ENCODE measurements at places on chromosomes 4 and X.

- DNase-seq, result no peak
These were observed 6.6 kb downstream of the CCDC110 start for GRCh38 chr4:185464887-185465286.

DNA sequence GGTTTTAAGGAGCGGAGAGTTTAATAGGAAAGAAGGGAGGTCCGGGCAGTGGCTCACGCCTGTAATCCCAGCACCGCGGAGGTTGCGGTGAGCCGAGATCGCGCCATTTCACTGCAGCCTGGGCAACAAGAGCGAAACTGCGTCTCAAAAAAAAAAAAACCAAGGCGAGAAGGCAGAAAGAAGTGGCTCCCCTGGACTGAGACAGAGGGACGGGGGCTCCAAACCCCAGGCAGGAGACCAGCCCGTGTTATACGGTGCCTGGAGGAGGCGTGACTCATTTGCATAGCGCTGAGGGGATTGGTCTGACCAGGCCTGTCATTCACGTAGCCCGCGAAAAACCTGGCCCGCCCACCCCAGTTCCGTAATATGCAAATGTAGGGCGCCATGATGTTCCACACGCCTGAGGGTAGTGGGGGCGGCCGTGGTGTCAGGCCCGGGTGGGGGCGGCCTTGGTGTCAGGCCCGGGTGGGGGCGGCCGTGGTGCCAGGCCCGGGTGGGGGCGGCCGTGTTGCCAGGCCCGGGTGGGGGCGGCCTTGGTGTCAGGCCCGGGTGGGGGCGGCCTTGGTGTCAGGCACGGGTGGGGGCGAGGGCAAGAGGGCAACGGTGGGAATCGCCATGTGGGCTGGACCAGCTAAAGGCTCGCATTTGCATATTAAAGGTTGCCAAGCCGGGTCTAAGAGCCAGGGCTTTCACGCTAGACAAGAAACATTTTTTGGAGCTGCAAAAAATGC lies 2.1 kb downstream of the PLCXD1 start:
- DNase-seq, result peak; percentile 99

- DNase-seq, result no peak
These were observed 1601.9 kb upstream of the ADGRL3 start for GRCh38 chr4:59598330-59598618.

DNA sequence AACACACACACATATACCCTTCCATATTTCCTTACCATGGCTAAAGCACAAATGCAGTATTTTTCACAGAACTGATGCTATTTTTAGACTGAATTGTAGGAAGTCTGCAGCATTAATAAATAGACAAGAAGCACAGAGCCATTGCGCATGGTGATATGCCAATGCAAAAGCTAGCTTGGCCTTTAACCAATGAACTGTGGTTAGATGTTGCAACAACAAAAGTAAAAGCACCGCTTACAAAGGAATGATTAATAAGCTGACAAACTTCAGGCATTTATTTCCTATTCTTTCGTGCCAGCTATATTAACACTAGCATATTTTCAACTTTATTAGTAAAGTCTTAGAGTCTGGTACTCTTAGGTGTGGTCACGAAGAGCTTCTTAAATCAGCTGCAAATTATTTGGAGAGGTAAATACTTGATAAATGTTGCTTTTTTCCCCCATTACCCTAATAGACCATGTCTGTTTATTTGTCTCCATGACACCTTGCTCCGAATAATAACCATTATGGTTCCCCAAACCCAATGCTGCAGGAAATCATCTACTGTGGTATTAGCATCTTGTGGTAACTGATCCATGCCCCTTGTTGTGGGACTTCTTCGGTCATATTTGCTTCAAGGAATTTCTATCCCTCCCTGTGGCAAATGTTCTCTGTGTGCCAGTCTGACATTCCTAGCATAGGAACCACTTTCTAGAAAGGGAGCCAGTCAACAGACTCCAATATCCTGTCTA lies 306.1 kb upstream of the TAPT1 start:
- DNase-seq, result peak; percentile 58

- peak; percentile 71 for DNase-seq
These were observed 527.4 kb downstream of the C4orf33 start for GRCh38 chr4:129623233-129623875.

- DNase-seq, result no peak
These were observed 877.0 kb upstream of the GRID2 start for GRCh38 chr4:91426725-91427124.

DNA sequence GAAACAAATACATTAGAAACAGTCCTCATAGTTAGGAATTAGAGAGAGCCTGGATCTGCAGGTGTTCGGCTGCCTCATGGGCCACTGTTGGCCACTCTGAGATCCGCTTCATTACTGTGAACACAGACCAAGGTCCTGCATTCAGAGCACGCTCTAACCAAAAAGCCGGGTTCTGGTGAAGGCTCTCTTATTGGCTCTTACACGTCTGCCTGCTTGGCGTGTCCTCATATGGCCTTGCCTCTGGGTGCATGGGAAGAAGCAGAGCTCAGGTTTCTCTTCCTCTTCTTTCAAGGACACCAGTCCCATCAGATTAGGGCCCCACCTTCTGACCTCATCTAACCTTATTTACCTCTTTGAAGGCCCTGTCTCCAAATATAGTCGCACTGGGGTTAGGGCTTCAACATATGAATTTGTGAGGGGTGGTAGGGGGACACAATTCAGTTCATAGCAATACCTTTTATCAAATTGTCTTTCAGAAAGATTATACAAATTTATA lies 37.1 kb upstream of the ELF2 start:
- DNase-seq, result peak; percentile 26

- DNase-seq, result no peak
These were observed 43.1 kb upstream of the KLHL2 start for GRCh38 chr4:165164257-165164656.

DNA sequence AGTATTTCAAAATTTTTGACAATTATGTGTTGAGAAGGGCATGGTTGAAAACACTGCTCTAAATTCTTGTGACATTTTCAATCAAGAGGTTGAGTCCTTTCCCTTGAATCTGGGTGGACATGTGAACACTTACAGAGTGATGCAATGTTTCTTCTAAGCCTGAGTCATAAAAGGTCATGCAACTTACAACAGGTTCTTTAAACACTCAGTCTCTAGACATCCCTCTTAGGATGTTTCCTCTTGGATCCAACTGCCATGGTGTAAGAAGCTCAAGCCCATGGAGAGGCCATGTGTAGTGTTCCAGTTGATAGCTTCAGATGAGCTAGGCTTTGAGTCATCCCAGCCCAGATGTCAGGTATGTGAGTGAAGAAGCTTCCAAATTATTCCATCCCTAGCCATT lies 232.2 kb upstream of the MAOA start:
- DNase-seq, result no peak

GRCh38 chr4:13207226-13207625 lies 276.9 kb downstream of the RAB28 start:
- no peak for DNase-seq

DNA sequence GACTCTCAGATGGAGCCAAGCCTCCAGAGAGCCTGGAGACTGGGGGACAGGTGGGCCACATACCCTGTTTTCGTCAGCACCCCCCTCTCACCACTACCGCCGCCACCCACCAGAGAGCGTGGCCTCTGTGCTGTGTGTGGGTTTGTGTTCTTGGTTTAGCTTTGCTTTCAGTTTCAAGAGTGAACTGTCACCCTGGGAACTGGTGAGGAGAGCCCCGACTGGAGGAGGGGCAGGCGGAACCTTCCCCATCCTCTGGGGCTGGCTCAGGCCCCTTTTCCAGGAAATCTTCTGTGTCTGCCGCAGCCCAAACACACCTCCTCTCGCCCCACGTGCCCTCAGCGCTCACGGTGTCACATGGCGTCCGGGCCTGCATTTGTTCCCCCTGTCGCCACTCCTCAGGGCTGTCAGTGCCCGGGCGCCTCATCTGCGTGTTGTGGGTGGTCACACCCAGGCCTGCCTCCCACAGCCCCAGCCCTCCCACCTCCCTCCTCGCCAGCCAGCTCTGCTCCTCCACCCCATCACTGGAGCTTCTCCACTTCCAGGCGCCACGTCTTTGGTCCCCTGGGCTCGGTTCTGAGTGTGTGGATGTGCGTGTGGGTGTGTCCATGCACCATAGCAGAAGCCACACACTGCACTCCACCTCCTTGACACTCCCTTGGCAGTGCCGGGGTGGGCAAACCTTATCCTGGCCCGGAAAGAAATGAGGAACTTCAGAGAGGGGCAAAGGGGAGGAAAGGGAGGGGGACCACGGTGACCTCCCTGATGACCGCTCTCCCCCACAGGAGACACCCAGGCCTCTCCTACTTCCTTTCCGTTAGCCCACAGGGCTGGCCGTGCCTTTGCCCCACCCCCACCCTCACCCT lies 27.8 kb downstream of the ELF4 start:
- peak; percentile 80 for DNase-seq

DNA sequence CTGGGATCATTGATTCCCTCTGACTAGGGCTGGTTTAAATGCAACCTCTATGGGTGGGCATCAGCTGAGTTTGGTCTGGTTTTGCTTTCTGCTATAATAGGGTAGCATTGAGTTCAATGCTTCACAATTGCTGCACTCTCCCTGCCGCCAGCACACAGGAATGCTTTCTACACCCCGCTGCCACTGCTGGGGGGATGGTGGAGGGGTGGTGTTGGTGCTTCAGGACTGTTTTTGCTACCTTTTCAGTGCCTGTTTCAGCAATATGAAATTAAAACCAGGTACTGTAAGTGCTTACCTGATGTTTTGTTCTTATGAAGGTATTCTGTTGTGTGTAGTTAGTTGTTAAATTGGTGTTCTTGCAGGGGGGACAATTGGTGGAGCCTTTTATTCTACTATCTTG lies 67.7 kb downstream of the GNL3L start:
- no peak for DNase-seq

- peak; percentile 67 for DNase-seq
These were observed 4.7 kb downstream of the THAP9 start for GRCh38 chr4:82905205-82905604.

DNA sequence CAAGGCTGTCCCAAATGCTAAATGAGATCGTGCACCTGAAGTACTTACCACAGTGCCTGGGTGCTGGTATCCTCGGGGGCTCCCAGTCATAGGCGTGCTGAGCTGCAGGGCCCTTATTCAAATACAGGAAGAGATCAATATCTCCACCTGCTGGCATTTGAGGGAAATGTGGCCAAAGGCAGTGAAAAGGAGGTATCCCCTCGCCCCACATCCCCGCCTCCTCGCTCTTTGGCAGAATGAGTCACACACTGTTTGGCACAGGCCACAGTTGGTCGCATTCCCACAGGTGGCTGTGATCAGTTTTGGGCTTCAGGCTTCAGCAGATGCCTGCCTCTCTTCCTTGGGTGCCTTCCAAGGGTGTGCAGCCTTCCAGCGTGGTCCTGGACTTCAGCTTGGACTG lies 28.4 kb downstream of the ZNF185 start:
- DNase-seq, result peak; percentile 73

GRCh38 chr4:78058591-78059523 lies 1.7 kb downstream of the FRAS1 start:
- DNase-seq, result peak; percentile 11

DNA sequence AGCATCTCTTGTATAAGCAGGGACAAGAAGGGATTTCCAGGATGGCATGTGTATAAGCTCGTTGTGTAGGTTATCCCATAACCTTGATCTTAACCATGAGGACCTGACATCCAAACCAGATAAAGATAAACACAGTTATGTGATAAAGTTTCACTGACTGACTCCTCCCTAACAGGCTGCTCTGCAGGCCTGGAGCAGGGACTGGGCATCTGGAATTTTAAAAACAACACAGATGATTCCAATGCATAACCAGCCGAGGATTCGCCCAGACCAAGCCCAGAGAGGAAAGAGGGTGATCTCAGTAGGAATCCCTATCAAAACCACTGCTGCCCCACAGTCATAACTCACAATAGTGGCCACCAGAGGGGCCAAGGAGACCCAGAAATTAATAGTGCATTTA lies 22.7 kb downstream of the KLF3 start:
- no peak for DNase-seq

- DNase-seq, result no peak
These were observed 1833.2 kb upstream of the PCDH7 start for GRCh38 chr4:28886934-28887333.

- peak; percentile 21 for DNase-seq
These were observed 183.7 kb upstream of the BCOR start for GRCh38 chrX:40281336-40282005.

- no peak for DNase-seq
These were observed 303.6 kb upstream of the PCDH7 start for GRCh38 chr4:30416547-30416946.

DNA sequence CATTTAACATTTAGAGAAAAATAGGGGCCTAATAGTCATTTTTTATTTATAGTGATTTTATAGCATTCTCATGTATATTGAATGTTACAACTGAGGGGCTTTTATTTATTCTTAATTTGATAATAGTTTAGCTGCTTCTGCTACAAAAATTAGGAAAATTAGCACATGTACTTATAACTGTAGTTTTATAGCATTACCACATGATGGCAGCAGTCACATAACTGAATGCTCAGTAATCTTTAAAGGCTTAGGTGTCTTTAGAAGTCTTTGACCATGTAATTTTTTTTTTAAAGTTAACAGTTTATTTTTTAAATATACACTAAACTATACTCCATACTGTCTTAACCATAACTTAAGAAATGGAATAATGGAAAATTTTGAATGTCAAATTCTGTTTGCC lies 136.6 kb downstream of the STAG2 start:
- DNase-seq, result peak; percentile 69

- no peak for DNase-seq
These were observed 42.1 kb upstream of the PSAPL1 start for GRCh38 chr4:7476820-7477219.

GRCh38 chr4:10089346-10089745 lies 27.3 kb downstream of the WDR1 start:
- peak; percentile 48 for DNase-seq

DNA sequence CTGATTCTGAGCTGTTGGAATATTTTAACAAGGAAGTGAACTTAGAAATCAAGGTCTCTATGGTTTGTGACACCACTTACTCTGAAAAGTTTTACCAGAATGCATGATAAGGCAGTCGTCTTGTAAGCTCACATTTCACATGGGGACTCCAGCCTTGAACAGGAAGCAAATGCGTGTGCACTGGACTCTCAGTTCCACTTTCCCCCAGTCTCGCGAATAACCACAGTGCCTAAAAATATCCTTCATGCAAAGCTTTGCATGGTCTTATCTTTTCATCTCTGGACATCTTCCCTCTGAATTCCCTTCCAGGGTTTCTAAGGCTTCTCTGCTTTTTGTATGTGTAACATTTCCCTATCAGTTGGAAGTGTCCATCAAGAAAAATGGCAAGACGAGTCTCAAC lies 581.8 kb downstream of the NLGN4X start:
- no peak for DNase-seq

- peak; percentile 52 for DNase-seq
These were observed 70.1 kb downstream of the USP46 start for GRCh38 chr4:52588771-52589591.

DNA sequence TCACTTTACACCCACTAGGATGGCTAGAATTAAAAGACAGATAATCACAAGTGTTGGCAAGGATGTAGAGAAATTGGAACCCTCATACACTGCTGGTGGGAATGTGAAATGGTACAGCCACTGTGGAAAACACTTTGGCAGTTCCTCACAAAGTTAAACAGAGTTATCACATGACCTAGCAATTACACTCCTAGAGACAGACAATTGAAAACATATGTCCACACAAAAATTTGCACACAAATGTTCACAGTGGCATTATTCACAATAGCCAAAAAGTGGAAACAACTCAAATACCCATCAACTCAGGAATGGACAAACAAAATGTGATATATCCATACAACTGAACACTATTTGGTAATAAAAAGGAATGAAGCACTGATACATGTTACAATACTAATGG lies 5.7 kb downstream of the ZNF280C start:
- DNase-seq, result no peak

GRCh38 chr4:121306931-121307330 lies 73.9 kb downstream of the QRFPR start:
- DNase-seq, result peak; percentile 44

GRCh38 chr4:11548597-11549082 lies 119.9 kb upstream of the HS3ST1 start:
- DNase-seq, result no peak

- DNase-seq, result no peak
These were observed 128.6 kb downstream of the HTR2C start for GRCh38 chrX:114712466-114712865.

All from hematopoietic multipotent progenitor cell treated with erythropoietin and hydrocortisone succinate and interleukin-3 and kit ligand, for 6 days (in vitro differentiated cells).